ENCODE measurements at places on chromosomes 5 and 9.

DNA sequence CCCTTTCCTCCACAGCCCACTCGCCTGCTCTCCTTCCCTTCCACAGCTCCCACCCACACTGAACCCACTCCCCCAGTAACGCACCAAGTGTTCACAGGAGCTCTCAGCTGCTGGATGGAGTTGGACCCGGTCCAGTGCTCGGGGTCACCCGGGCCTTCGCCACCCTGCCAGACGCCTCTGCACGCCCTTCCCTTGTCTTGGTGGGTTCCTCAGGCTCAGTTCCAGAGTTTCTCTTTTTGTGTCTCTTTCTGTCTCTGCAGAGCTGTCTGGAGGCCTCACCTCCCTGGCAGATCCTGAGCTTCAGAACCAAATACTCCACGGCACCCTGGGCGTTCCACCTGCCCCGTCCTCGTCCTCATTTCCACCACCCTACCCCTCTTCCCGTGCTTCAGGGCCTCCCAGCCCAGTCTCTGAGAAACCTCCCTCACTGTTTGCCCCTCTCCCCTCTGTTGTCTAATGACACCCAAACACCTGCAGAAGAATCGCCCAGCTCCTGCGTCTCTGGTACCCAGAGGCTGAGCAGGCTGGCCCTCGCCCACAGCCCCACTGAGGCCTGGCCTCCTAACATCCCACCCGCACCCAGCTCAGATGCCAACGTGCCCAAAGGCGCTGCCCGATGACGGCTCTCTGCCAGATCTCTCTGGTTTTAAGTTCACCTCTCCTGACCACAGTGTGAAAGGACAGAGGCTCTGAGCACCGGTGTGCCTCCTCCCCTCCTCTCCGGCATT lies 74.3 kb downstream of the COL23A1 start:
- DNase-seq, result no peak

DNA sequence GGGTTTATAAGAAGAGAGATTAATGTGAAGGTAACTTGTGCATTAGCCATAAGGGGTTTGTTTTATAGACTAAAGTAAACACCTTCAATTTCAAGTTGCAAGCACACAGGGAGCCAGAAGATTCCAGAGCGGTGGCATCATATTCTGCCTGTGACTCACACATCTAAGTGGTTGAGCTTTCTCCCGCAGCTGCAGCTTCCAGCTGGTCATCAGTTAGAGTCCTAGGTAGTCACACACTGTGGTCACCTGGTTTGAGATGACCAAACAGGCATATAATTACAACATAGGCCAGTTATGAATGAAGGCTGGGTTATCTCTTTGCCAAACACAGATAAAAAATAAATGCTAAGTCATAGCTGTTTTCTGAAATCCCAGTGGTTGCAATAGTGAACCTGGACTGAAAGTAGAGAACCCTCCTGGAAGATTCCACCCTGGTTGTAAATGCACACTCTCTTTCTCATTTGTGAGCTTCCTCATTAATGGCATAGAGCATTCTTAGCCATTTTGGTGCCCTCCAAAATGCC lies 171.3 kb downstream of the GDNF start:
- DNase-seq, result peak; percentile 90

DNA sequence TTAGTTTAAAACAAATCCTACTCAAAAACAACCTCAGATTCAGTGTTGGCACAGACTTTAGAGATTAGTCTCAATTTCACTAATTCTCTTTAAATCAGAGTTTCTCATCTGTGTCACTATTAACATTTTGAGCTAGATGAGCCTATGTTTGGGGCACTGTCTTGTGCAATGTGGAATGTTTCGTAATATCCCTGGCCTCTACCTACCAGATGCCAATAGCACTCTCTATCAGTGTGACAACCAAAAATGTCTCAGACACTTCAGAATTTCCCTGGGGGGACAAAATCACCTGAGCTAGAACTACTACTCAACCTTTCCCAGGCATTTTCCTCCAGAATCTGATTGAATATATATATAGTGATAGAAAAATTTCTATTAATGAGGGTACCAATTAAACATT lies 465.2 kb upstream of the RGMB start:
- DNase-seq, result no peak

GRCh38 chr5:97735209-97735608 lies 552.2 kb upstream of the RIOK2 start:
- peak; percentile 80 for DNase-seq

DNA sequence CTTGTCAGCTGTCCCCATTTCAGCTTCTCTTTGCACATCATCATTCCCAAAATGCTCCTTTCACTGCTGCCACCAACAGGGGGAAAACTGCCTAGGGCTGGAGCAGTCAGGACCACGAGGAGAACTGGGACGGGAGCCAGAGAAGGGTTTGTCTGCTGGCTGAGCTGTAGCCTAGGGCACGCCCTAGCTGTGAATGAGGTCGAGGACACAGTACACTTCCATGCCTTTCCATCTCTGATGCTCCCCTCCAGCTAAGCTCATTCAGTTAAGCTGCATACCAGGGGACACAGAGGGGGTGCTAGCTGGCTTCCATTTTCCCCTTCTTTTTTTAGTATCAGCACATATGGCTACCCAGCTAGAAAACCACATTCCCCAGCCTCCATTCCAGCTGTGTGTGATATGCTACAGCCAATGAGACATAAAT lies 64.7 kb downstream of the STK10 start:
- DNase-seq, result peak; percentile 84

DNA sequence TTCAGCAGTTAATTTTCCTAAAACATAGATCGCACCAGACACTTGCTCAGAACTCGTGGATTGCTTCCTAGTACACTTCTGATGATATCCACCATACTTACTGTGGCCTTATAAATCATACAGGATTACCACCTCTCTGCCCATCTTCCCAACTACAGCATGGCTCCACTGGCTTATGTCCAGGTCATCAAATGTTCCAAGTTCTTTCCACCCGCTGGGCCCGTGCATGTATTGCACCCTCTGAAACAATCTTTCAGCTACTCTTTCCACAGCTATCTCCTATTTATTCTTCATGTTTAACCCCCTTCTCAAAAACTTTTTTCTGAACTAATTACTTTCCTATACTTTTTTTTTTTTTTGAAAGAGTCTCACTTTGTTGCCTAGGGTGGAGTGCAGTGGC lies 18.5 kb downstream of the FBXW2 start:
- DNase-seq, result no peak

DNA sequence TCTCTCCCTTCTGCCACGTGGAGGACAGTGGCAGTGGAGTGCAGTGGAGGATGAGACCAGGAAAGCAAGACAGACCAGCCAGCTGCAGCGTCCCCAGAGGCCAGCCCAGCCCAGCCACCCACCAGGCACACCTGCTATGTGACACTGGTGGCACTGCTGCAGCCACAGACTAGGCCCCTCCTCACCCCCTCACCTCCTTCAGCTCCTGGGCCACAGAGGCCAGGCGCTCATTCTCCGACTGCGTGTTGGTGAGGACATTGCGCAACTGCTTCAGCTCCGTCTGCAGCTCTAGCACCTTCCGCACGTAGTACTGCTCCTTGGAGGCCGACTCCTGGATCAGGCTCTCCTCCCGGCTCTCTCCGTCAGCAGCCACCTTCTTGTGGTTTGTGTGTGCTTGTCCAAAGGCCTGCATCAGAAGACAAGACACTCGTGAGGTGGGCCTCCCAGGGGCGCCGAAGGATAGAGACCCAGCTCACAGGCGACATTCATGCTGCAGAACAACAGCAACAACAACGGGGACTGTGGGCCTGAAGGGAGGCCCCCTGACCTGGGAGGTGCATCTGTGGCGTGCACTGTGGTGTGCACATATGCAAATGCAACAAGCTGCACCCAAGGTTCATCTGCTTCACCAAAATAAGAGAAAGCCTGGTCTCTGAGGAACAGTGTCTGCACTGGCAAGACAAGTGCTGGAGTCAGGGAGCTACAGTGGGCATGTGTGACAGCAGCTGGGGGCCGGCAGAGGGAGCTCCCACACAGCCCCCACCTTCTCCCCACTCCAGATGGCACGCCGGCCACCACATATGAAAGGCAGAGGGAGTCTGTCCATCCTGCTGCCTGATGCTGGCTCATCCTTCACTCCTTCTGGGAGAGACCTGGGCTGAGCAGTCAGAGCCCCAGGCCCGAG lies 35.5 kb downstream of the BICD2 start:
- no peak for DNase-seq

GRCh38 chr9:123561046-123561445 lies 205.0 kb downstream of the CRB2 start:
- no peak for DNase-seq

DNA sequence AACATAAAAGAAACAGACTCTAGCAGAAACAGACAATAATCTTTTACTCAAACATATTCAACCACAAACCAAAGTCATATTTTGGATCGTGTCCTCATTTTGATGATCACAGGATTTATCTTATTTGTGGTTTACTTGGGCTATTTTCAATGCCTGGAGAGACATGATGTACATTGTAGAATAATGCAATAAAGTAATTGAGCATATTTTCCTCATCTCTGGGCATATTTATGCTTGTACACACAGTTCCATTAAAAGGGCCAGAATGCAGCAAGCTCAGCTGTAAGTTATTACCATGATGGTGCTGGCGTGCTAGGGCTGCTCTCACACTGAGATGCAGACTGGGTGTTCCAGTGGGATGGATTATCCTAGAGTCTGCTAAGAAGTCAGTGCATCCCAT lies 456.7 kb downstream of the TLE4 start:
- DNase-seq, result peak; percentile 3

DNA sequence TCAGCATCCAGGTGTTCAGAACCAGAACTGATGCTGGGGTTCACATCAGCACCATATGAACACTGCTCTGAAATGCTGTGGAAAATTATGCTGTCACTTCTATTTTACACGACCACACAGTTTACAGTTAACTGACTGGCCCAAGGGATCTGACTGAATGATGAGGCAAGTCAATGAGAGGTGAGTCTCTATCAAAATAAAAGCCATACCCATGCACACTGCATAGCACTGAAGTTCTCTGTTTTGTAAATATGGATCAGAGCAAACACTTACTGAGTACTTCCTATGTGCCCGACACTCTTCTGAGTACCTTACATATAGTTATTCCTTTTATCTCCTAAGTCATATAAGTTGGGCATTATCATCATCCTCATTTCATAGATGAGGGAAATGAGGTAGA lies 122.8 kb downstream of the TARS1 start:
- no peak for DNase-seq

DNA sequence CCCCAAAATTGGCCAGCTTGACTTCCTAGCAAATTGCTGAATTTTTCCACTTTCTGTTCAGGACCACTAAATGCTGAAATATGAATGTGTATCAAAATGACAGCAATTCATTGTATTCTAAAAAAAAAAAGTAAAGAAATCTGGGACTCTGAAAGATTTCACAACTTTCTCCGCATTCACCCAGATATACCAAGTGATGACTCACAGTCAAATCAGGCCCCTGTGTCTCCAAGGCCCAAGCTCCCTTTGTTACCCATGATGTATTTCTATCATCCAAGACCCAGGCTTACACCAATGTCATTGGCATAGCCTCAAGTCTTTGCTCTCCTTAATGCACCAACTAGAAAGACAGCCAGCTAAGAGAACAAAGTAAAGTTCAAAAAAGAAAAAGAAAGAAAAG lies 493.9 kb downstream of the NTRK2 start:
- DNase-seq, result peak; percentile 38

DNA sequence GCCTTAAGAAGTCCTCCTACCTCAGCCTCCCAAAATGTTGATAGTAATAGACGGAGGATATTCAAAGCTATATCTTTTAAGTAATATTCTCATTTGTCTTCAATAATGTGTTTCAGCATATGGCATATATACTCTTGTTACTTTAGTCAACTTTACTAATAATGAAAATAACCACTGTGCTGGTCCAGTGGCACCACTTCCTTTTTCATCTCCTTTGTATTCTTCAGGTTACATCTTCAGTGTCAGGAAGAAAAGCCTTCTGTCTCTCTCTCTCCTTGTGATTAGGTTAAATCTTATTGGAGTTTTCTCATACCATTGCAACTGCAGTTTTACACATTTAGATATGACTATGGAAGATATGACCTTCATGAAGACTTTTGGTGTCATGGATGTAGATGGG lies 31.3 kb downstream of the PARP8 start:
- DNase-seq, result no peak

DNA sequence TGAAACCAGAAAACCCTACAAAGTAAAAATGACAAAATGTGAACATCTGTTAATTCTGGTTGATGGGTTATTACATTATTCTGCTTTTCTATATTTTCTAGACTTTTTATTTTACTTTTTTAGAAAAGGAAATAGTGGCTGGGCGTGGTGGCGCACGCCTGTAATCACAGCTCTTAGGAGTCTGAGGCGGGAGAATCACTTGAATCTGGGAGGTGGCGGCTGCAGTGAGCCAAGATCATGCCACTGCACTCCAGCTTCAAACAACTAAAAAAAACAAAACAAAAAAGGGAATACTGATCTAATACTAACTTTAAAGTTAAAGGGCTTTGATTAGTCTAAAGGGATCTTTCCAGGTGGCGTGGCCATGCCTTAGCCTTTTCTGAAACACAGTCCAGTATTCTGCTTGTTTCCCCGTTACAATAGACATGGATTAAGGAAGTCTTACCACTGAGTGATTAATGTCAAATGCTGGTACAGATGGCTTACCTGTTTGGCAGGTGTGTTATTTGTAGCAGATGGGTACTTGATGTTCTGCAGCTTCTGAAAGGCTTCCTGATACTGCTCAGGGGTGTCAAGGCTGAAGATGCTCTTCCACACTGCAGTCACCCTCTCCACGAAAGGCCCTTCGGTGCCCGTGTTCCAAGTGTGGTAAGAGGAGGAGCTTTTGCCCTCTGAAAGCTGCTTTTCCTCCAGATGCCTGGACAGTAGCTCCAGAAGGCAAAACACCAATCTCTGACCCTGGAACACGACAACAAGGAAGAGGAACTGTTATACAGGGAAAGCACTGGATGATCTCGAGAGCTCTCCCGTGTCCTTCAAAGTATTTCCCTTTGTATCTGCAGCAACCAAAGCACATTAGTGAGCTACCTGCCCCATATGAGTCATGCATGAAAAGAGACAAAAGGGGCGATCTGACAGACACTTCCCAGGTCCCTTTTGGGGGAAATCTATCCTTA lies 37.5 kb downstream of the CNOT8 start:
- no peak for DNase-seq

DNA sequence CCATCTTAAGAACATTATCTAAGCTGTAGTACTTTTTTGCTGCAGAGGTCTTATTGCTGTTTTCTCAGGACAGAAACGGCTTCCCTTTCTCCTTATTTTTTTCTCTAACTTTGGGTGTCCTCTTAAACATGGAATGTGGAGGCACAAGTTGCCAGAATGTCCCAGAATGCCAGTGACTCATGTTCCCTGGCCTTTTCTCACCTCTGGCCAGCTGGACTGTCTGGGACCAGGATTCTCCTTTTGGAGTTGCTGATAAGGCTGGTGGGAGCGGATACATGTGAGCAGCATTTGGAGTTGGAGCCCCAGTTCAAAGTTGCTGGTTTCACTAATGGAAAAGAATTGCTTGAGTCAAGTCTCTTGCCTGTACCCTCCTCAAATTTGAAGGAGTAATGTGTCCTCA lies 112.8 kb downstream of the ARHGAP26 start:
- DNase-seq, result no peak

GRCh38 chr5:87139795-87140194 lies 127.9 kb upstream of the RASA1 start:
- DNase-seq, result no peak

GRCh38 chr9:71835596-71835995 lies 67.3 kb upstream of the CEMIP2 start:
- DNase-seq, result no peak
